ENCODE measurements at places on chromosomes 7 and 10.

- peak; percentile 65 for DNase-seq
Observed at GRCh38 chr7:100475549-100475948, 3.5 kb downstream of the TSC22D4 start.

GRCh38 chr7:133364959-133365690, 112.2 kb downstream of the EXOC4 start:
- no peak for DNase-seq

- DNase-seq, result no peak
Observed at GRCh38 chr10:110867807-110868465, 3.8 kb upstream of the PDCD4 start.

DNA sequence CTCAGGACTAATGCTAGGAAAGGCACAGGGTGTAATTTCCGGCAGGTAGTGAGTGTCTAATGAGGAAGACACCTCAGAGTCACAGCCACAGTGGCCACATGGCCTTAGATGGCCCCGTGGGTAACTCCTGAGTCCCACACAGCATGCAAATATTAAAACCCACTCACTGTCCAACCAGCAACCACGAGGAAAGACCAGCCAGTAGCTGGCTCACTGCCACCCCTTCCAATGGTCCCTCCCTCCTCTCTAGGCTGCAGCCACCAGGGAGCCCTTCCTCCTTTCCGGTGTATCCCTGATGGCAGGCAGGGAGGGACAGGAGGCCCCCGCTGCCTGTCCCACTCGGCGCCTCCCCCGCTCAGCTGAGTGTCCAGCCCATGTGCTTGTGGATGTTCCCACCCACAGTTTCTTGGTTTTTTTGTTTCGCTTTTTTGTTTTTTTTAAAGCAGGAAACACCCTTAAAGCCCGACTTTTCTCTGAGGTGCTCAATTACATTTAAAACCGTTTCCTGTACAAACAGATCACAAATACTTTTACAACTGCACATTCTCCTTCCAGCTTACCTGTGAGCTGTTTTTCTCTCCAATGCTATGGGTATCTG, 9.2 kb downstream of the BNIP3 start:
- no peak for DNase-seq

All from large intestine (tissue), 12 donors.